ENCODE measurements at places on chromosomes 12 and 14.

DNA sequence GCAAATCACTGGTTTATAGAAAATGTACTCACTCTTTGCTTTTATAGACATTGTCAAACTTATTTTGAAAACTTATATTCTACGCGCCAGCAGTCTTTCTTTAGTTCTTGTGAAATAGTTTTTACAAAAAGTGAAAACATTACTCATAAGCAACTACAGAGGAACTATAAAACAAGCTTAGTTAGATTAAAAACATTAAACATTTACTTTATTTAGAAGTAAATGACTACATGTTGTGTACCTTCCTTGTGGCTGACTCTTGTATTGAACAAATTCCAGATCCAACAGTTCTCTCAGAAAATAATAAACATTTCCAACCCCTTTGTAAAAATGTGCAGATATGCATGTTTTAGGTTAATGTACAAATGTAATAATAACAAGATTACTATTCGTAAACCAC lies 198.5 kb downstream of the SOX5 start:
- DNase-seq = no peak

- DNase-seq = no peak
These were observed 11.9 kb downstream of the GLTP start for GRCh38 chr12:109868182-109869051.

DNA sequence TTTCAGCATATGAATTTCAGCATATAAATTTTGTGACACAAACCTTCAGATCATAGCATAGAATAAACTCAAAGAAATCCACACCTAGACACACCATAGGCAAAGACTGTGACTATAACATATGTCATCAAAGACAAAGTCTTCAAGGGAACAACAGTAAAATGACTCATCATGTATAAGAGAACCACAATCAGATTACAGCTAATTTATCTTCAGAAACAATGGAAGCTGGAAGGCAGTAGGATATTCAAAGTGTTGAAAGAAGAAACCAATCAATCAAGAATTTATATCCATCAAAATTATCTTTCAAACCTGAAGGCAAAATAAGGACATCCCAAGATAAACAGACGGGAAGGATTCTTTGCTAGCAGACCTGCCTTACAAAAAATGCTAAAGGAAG lies 29.0 kb downstream of the DLK1 start:
- no peak for DNase-seq

DNA sequence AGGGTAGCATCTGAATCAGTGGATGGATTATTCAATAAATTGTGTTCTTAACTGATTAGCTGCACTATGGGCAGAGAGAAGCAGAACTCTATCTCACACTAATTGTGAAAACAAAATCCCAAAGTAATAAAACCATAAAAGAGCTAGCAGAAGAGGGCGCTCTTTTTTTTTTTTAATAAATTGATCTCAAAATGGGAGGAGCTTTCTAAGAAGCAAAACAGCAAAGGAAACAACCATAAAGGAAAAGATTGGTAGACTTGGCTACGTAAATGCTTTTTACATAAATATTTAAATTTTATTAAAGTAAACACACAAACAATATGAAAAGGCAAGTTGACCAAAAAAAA lies 1.5 kb upstream of the TM7SF3 start:
- DNase-seq = no peak

DNA sequence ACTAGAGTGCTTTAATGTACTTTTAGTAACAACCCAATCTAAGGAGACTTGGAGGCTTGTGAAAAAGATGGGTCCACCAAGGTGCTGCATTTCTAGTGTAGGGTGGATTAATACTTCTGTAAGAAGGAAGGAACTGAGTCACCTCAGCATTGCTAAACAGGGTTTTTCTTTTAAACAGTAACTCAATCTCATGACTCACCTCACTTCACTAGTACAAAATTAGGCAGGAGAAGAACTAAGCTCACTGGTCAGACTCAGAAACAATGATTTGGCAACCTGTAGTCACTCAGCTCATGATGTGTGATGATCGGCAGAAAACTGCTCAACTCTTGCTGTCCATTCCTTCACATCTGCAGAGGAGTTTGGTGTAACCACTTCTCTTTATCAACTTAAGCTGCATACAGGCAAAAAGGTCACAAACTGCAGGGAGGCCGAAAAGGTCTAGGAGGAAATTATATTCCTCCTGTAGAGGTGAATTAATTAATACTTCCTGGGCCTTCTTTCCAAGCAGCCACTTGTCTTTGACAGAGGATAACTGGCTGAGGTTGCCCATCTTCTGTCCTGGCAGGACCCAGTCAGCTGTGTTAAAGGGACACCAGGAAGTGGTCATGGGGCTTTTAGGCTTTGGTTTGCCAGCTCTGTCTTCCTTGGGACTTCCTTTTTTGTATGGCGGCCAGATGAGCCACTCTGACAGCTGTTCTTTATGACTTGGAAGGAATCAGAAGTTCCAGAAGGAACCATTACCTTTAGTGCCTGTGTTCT lies 466.9 kb downstream of the FUT8 start:
- DNase-seq = no peak

GRCh38 chr14:102878174-102878969 lies 44.1 kb upstream of the AMN start:
- no peak for DNase-seq

- DNase-seq = no peak
These were observed 21.7 kb upstream of the GPATCH2L start for GRCh38 chr14:76129851-76130576.

- DNase-seq = peak; percentile 40
These were observed 1.4 kb upstream of the ABCD2 start for GRCh38 chr12:39620659-39621658.

- DNase-seq = no peak
These were observed 137.3 kb downstream of the FOXN3 start for GRCh38 chr14:89279649-89280232.

DNA sequence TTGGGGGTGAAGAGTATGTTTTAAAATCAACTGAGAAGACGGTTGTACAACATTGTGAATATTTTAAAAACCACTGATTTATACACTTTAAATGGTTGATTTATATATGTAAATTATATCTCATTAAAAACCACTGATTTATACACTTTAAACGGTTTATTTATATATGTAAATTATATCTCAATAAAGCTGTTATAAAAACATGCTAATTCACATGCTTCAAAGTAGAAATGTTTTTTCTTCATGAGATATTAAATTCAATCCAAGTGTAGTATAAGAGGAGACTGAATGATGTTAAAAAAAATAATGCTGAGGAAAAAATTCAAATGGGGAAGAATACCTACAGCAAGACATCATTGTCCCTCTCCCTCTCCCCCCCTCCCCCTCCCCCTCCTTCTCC lies 92.9 kb downstream of the ATXN2 start:
- DNase-seq = no peak

- no peak for DNase-seq
These were observed 9.3 kb upstream of the ESPL1 start for GRCh38 chr12:53258541-53259539.

Data from activated CD4-positive, alpha-beta T cell treated with anti-CD3 and anti-CD28 coated beads for 24 hours (primary cell).